ENCODE measurements at places on chromosomes 16 and 17.

GRCh38 chr17:48037036-48037837 lies at the start of gene COPZ2:
Gene COPZ2 (minus strand): TSS chr17:48037797. CDS start chr17:48037777, 20 bp downstream.
- DNase-seq, result peak; percentile 86

- DNase-seq, result peak; percentile 79
These were observed 858 bp downstream of the MMD start for GRCh38 chr17:55420776-55421178.

GRCh38 chr17:2398655-2399571 lies 1.9 kb downstream of the MNT start:
- peak; percentile 83 for DNase-seq

GRCh38 chr16:57616876-57617275 lies 11.6 kb upstream of the ADGRG1 start:
- peak; percentile 2 for DNase-seq

DNA sequence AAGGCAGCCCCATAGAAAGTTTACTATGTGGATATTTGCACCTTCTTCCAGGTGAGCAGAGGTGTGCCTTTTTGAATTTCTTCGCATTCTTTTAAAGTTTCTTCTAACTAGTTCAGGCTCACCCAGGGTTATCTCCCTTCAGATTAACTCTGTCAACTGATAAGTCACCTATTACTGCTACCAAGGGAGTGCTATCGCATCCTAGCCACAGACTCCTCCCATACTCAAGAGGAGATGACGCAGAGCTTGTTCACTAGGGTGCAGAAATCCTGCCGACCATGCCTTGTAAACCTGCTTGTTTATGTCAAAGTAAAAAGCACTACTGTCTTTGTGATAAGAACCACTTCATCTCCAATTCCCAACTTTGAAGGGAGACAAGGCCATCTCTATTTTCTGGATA lies 390.1 kb downstream of the RBFOX1 start:
- DNase-seq, result no peak

- DNase-seq, result no peak
These were observed 26.1 kb downstream of the GAS7 start for GRCh38 chr17:10172241-10172741.

DNA sequence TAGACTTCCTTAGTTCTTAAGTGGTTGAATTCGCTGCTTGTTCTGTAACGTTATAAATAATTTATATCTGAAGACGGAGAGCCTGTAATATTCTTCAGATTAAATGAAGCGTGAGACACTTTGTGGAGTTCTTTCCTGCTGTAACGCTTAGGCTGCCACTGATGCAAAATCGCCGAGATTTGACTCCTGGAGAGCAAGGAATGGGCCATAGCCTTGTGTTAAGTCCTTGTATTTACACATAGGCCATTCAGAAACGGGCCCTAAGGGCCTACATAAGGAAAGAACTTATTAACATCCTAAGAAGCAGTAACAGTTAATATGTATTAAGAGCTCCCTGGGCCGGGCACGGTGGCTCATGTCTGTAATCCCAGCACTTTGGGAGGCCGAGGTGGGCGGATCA lies 936 bp downstream of the EMC6 start:
- DNase-seq, result no peak

GRCh38 chr16:83714286-83714685 lies 93.5 kb upstream of the HSBP1 start:
- no peak for DNase-seq

DNA sequence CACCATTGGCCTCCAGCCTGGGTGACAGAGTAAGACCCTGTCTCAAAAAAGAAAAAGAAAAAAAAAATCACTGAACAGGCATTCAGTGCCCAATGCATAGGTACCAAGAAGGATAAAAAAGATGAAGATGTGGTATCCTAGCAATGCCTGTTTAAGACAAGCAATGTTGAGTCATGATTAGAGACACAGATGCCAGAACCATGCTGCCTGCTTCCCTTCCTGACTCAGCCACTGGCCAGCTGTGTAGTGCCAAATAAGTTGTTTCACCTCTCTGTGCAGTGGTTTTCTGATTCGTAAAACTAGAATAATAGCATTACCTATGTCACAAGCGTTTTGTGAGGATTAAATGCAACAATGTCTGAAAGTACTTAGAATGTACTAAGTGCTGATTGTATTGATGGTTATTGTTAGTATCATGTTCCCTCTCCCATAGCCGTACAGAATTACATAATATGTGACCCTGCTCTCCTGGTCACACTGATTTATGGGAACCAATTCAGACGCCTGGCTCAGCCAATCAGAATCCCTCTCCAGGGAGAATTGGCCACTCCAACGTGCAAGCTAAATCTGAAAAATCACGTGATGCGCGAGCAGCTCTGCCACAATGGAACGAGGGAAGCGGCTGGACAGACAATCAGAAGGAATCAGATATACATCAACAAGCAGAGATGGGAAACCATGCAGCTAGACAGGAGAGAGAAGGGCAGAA lies 241.9 kb downstream of the SLC39A11 start:
- DNase-seq, result no peak

- DNase-seq, result no peak
These were observed 596.7 kb downstream of the TOX3 start for GRCh38 chr16:51950118-51950780.

- DNase-seq, result peak; percentile 91
These were observed 206.2 kb downstream of the PRKCB start for GRCh38 chr16:24041834-24042631.

- no peak for DNase-seq
These were observed 75.8 kb downstream of the DNAH17 start for GRCh38 chr17:78501241-78502036.

GRCh38 chr17:17877529-17878358 lies 41.0 kb upstream of the SREBF1 start:
- no peak for DNase-seq

DNA sequence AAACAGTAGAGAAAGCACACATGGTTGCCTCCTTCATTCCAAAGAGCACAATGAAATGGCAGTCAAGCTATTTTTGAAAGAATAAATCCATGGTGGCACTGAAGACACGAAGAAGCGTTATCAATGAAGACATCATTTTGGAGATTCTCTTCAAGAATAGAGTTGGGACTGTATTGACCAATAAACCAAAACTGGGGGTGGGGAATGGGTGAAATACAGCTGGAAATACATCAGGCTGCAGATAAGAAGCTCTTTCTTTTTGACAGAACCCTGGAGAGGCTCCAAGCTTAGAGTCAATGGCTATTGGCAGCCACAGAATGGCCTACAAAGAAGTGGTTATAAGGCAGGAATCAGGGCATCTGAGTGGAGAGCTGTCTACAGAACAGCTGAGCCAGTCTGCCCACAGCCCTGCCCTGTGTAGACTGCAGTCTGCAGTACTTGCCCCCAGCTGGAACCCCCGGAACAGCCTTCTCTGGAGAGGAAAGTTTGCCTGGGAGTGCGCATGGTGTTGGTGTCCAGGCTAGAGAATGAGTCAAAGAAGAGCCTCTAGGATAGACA lies 100.4 kb downstream of the STX8 start:
- no peak for DNase-seq

- DNase-seq, result no peak
These were observed 10.3 kb downstream of the ITGAX start for GRCh38 chr16:31365131-31365865.

- no peak for DNase-seq
These were observed 13.1 kb upstream of the ITGAL start for GRCh38 chr16:30459456-30459855.

GRCh38 chr16:85376292-85377095 lies 236.6 kb upstream of the GSE1 start:
- no peak for DNase-seq

GRCh38 chr16:53785044-53785443 lies 81.1 kb downstream of the FTO start:
- no peak for DNase-seq

GRCh38 chr16:55508941-55509931 lies at the start of gene LPCAT2:
Gene LPCAT2 (plus strand): TSS chr16:55509072. CDS start chr16:55509182, 110 bp downstream.
- peak; percentile 66 for DNase-seq

GRCh38 chr16:30985401-30986128 lies 558 bp downstream of the HSD3B7 start:
- no peak for DNase-seq

DNA sequence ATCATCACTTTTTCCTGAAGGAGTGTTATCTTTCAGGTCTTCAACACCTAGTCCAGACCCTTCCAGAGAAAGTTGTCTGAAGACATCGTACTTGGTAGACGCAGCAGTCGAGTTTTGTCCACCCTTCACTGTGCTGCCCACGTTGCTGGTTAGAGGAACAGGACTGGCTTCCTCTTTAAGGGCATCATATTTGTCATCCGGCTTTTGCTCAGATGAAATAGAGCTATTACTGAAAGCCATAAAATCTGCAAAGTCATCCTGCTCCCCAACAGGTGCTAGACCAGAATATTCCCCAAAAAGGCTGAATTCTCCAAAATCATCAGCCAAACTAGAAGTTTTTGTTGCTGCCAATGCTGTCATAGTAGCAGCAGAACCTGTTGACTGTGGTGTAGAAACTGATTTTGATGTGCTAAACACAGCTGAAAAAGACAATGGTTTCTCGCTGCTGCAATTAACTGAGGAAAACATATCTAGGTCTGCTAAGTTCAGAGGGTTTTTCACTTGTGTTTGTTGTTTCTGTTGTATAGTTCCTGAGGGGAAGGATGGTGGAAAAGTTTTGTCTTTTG lies 55.7 kb downstream of the SYNRG start:
- DNase-seq, result no peak

DNA sequence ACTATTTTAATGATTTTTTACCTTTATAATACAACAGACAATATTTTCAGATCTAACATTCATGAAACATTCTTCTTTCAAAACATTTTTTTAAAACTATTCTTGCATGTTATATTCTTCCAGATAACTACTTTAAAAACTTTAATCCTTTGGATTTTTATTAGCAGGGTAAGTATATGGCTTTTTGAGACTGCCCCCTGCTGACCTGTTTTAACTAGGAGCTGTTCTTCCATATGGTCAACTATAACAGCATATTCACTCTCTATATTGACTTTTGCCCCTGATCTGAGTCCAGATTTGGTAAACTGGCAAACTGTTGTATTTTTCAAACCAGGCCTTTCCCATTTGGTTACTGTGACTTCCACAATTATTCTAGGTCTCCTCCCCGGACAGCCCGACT lies 16.5 kb downstream of the ZNF18 start:
- DNase-seq, result no peak

DNA sequence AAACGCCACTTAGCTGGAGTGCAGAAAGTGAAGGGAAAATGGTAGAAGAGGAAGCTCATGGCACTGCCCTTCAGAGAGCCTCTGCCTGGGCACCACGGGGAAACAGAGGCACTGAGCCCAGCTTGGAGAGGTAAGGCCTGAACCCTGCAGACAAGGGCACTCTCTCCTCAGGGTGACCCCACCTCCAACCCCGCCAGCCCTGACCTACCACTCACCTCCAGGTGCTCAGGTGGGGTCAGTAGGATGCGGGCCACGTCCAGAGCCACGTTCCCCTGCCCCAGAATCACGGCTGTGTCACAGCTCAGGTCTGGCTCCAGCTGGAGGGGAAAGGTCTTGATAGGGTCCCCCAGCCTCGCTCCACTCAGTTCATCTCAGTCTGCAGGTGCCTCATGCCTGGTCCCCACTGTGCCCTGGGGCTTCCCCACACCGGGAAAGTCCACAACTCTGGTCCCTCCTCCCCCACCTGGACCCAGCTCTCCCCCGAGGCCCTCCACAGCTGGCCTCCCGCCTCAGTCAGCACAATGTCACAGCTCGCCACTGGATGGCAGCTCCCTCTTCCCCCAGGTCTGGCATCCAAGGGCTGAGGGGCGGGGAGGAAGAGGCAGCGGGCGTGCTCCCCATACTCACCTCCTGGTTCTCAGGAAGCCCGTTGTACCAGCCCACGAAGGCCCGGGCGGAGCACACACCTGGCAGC lies 6.0 kb upstream of the GRIN2C start:
- DNase-seq, result no peak

DNA sequence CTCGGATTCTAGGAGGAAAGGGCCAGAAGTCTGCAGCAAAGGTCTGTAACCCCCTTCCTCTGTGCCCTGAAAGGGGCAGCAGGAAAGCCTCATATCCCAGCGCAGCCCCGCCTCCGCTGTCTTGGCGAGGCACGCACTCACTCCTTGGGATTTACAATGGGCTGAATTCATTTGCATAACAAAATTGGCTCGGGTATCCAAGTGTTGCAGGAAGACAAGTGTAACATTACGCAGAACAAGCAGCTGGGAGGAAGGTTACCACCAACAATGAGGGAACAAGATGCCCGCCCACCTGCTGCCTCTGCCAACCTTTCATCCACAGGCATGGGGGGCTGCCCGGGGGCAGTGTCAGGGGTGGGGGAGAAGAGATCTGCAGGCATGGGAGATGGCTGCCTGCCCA lies 130.4 kb downstream of the MRM1 start:
- DNase-seq, result no peak

DNA sequence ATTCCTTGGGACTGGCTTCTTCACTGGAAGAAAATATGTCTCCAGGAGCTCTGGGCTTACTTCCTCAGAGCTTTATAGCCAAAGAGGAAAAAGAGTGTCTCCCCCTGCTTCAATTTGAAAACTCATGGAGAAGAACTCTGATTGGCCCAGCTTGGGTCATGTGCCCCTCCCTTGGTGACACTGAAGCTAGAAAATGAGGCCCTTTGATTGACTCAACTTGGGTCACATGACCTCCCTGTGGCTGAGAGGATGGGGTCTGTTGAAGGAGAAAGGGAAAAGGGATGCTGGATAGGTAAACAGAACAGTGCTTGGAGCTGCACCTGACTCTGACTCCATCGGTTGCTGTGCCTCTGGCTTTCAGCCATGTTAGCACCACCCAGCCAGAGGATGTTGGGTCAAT lies 70.6 kb upstream of the KSR1 start:
- DNase-seq, result no peak

- DNase-seq, result no peak
These were observed 59.6 kb downstream of the YPEL2 start for GRCh38 chr17:59391021-59391420.

- peak; percentile 19 for DNase-seq
These were observed 5.9 kb upstream of the UTP6 start for GRCh38 chr17:31907342-31907962.

- no peak for DNase-seq
These were observed 27.8 kb downstream of the PIPOX start for GRCh38 chr17:29070781-29071180.

DNA sequence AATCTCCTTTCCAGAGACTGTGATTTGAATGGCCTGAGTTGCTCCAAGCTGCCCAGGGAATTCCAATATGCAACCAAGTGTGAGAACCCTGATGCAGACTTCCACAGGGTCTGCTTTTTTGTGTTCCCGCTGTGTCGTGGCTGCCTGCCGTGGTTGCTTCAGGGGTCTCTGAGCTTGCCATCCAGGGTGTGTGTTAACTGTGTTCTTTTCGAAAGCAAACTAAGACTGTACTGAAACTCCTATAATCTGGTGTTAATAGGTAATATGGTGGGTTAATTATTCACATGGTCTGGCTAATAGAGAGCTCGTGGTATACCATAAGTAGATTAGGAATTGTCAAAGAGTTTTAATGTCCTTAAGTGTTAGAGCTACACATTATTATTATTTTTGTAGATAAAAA lies 20.7 kb downstream of the UBN1 start:
- peak; percentile 34 for DNase-seq

GRCh38 chr16:87336434-87337240 lies 19.4 kb upstream of the C16orf95 start:
- no peak for DNase-seq

DNA sequence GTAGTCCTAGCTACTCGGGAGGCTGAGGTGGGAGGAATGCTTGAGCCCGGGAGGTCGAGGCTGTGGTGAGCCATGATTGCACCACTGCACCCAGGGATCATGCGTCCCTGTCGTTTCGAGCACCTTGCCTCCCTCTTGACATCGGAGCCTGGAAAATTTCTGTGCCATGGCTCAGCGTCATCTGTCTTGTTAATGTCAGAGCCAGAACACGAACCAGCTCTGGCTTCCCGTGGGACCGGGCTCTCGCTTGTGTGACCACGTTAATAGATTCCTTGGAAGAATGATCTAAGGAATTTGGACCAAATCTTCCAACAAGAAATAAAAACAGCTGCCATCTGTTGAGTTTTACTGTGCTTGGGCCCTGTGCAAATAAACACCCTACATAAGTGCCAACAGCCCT lies 117.7 kb downstream of the ABCC1 start:
- DNase-seq, result no peak
